NCI-H2081 treated with DMSO at 0.1 percent for 48 hours (cell line): ENCODE measurements at places on chromosomes 1 and 21.

- no peak for DNase-seq
These were observed 554.2 kb downstream of the NUF2 start for GRCh38 chr1:163875927-163876320.

DNA sequence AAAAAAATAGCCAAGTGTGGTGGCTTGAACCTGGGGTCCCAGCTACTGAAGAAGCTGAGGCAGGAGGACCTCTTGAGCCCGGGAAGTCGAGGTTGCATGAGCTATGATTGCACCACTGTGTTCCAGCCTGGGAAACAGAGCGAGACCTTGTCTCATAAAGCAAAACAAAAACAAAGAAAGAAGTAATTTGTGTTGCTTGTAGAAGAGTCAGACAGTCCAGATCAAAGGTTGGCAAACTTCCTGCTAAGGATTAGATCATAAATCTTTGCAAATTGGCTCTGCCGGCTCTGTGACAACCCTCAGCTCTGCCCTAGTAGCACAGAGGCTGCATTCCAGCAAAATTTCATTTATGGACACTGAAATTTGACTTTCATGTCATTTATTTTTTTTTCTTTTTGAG lies 19.0 kb upstream of the MFN2 start:
- no peak for DNase-seq

DNA sequence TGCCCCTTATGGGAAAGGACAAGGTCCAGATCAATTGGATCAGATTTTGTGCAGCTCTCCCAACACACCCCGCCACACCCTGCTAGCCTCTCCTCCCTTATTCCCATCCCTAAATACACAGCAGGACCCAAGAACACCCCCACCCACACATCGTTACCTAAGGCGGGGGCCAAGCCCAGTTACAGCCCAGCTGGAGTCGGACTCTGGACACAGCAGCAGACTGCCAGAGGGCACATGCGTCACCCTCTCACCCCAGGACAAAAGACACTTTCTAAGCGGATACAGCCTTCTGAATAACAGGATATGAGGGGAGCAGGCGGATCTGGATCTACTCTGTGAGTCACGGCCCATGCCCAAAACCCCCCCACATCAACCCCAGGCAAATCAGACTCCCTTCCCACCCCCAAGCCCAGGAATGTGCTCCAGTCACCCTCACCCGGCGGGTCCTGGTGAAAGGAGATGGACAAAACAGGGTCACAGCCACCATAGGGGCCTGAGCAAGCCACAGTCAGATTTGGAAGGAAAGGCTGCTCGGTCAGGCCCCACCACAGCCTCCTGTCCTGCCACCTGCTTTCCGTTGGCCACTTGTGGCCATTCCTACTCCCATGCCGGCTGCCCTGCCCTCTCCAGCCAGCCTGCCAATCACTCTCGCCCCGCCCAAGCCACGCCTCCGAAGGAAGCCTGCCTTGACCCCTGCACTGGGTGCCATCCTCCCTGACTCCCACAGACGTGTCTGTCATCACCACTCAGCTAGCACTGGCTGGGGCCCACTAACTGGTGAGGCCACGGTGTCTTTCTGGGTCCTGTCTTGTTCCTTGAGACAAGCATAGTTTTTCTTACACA lies 4.0 kb downstream of the S100A16 start:
- DNase-seq, result no peak

GRCh38 chr1:106063510-106063909 lies 993.0 kb upstream of the PRMT6 start:
- DNase-seq, result no peak

DNA sequence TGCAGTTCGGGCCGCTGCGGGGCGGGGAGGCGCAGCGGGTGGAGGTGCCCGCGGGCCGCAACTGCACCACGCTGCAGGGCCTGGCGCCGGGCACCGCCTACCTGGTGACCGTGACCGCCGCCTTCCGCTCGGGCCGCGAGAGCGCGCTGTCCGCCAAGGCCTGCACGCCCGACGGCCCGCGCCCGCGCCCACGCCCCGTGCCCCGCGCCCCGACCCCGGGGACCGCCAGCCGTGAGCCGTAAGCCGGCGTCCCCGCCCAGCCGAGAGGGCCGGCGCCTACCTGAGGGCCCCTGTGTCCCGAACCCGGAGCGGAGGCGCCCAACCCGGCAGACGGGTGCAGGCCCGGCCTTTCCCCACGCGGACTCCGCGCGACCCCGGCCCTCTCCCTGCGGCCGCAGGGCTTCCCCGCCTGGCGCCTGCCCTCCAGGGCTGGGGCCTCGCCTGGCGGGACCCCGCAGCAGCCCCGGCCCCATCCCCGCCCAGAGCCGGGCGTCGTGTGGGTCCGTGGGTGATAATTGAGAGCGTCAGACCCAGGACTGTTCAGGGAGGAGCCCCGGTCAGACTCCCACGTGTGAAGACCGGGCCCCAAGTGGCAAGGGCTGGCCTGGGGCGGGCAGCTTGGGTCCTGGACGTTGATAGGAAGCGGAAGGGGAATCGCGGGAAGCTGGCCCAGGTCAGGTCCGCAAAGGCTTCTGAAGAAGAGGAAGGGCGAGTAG lies 4.2 kb downstream of the VWA1 start:
- DNase-seq, result no peak

GRCh38 chr1:79043506-79043905 lies 37.0 kb upstream of the ADGRL4 start:
- DNase-seq, result no peak

DNA sequence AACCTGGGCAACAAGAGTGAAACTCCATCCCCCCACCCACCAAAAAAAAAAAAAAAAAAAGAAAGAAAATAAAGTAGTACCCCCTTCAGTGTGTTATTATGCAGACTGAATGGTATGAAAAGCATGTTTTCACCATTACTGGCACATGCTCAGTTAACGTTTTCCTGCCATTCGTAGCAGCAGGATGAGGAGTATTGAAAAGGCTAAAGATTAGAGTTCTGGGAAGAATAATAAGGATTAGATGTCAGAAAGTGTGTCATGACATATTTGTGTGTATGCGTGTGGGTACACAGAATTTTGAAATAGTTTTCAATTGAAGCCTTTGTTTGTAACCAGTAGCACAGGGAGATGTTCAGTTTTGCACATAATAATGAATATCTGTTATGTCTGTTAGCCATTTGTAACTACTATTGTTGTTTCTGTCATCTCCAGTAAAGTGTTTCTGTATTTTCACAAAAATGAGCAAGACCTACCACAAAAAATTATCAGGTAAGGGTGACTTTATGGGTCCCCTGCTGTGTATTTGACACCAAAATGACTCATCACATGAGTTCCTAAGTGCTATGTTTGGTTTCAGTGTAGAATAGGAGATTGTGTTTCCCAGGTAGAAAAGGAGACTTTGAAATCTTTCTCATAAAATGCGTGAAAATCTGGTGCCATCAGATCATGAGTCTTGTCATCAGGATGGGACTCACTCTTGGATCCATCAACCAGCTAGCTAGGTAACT lies 358.9 kb downstream of the DISC1 start:
- DNase-seq, result no peak

GRCh38 chr1:158943059-158943458 lies 11.7 kb downstream of the PYHIN1 start:
- DNase-seq, result no peak

DNA sequence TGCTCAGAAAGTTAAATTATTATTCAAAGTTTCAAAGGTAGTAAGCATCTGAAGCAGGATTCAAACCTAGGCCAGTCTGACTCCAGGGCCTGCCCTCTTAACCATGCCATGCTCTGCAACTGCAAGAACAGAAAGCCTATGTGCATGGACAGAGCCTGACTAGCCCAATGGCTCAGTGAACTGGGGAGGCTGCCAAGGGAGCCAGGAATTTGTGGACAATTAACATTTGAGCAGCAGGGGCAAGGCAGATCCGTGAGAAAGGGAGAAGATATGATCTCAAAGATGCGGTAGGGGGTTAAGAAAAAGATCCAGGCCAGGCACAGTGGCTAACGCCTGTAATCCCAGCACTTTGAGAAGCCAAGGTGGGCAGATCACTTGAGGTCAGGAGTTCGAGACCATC lies 6.5 kb upstream of the ATP1A4 start:
- no peak for DNase-seq

DNA sequence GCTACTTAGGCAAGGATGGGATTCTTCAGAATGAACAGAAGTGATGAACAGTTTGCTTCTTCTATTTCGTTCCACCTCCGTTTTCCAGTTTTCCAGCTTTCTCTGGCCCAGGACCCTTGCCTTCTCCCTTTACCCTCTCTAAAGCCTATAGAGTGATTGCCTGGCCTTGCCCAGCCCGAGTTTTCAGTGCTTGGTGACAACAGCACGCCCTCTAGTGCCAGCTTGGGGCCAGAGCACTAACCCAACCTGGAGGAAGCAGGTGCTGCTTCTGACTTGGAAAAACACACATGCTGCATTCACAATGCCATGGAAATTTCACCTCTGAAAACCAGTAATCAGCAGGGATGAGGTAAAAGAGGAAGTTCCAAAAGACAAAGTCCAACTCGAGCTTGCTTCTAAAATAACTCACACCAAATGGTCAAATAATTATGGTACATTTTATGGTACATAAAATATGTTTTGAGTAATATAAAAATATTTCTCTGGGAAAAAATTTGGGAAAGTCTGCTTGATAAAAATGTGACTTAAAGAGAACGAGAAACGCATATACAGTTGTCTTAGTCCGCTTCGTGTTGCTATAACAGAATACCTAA lies 26.1 kb downstream of the UBE2T start:
- peak; percentile 87 for DNase-seq

GRCh38 chr1:205858141-205858961 lies 8.4 kb upstream of the PM20D1 start:
- no peak for DNase-seq

- DNase-seq, result no peak
These were observed 40.6 kb upstream of the RAB4A start for GRCh38 chr1:229230140-229230892.

GRCh38 chr1:56773341-56774066 lies 45.7 kb downstream of the FYB2 start:
- DNase-seq, result no peak

GRCh38 chr1:234529950-234530237 lies 50.9 kb upstream of the TARBP1 start:
- DNase-seq, result no peak

DNA sequence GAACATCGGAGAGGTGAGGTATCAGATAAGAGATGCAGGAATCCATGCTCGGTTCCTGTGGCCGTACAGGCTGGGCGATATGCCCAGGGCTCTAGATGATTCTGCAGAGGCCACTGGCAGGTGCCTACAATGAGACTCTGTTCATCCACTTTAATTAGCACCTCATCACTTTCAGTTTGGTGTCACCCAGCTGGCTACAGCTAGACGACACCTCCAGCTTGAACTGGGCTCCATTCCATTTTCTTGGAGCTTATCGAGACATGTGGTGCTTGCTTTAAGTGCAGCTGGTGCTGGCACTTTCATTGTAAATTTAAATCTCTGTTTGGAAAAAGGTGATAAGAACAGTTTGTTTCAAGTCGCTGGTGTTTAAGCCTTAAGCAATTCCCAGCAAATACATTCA lies 322.5 kb upstream of the ADGRL2 start:
- no peak for DNase-seq
